Cardiac muscle cell (in vitro differentiated cells and primary cell): ENCODE measurements at places on chromosomes 4 and X.

DNA sequence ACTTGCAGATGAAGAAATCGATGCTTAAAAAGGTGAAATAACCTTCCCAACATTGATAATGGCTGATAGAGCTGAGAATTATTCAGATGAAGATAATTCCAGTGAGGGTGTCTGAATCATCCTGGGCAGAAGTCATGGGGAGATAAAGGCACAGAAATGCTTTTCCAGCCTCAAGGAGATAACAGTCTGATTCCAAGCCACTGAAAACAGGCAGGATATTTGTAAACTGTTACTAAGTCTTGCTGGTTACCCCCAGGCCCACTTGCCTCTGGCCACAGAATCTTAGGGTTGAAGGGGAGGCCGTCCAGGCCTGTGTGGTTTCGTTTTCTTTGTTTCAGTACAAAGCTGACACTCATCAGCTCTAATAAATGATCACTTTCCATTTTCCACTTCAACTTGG is 158.5 kb downstream of the SH3KBP1 start:
- H3K4me1 ChIP-seq: no peaks in the 10 kb centered on the region
- no peak overlapping the region for H3K27ac ChIP-seq
- DNase-seq: no peak
- H3K36me3 ChIP-seq: no peaks in the 10 kb centered on the region
- H3K27me3 ChIP-seq: no peaks in the 10 kb centered on the region

- no peak for DNase-seq
- no peaks in the 10 kb centered on the region for H3K27me3 ChIP-seq
- no peak overlapping the region for H3K27ac ChIP-seq
- H3K4me3 ChIP-seq: no peak overlapping the region
- H3K36me3 ChIP-seq: no peaks in the 10 kb centered on the region
Observed at GRCh38 chr4:155339999-155340398, 36.8 kb downstream of the MAP9 start.

GRCh38 chr4:95256108-95256835 is 292.5 kb downstream of the UNC5C start:
- peaks cover 14% of the 10 kb centered on the region for H3K4me1 ChIP-seq
- no peak overlapping the region for H3K4me3 ChIP-seq
- DNase-seq: peak; percentile 31
- no peaks in the 10 kb centered on the region for H3K27me3 ChIP-seq
- H3K36me3 ChIP-seq: no peaks in the 10 kb centered on the region

GRCh38 chr4:102754044-102754443 is 6.7 kb downstream of the MANBA start:
- H3K27ac ChIP-seq: no peak overlapping the region
- peaks cover 10% of the 10 kb centered on the region for H3K4me1 ChIP-seq
- no peak overlapping the region for H3K4me3 ChIP-seq
- no peaks in the 10 kb centered on the region for H3K36me3 ChIP-seq
- DNase-seq: no peak

- H3K4me3 ChIP-seq: no peak overlapping the region
- no peaks in the 10 kb centered on the region for H3K4me1 ChIP-seq
- no peak for DNase-seq
- H3K27me3 ChIP-seq: no peaks in the 10 kb centered on the region
- no peaks in the 10 kb centered on the region for H3K36me3 ChIP-seq
Observed at GRCh38 chr4:56229947-56230346, 157.3 kb downstream of the AASDH start.
